Foreskin fibroblast (primary cell): ENCODE measurements at places on chromosomes 12 and 14.

DNA sequence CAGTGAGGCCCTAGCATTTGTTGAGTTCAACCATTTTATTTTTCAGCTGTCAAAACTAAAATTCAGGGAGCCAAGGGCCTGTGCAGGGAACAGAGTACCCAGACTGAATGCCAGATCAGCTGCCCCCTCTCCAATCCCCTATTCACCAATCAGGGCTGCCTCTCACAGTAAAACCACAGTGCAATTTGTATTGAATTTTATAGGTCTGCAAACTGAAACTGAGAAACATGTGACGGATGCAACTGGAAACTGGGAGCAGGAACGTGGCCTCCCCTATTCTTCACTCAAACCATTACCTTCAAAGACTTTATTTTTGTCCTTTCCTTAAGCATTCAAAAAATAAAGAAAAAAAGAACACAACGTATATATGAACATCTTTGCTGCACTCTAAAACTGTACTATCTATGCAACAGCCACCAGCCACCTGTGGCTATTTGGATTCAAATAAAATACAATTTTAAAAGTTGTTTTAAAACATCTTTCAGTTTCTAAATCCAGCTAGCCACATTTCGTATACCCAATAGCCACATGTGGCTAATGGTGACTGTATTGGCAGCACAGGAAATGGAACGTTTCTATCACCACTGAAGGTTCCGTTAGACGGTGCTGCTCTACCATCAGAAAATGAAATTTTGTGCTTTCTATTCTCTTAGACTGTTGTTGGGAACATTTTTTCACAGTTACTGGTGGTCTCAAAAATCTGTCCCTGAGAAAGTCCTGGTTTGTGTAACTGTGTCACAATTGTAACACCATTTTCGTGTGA lies 371.3 kb upstream of the FAR2 start:
- DNase-seq: no peak

GRCh38 chr14:51500776-51501175 lies 150.9 kb upstream of the FRMD6 start:
- no peak for DNase-seq

DNA sequence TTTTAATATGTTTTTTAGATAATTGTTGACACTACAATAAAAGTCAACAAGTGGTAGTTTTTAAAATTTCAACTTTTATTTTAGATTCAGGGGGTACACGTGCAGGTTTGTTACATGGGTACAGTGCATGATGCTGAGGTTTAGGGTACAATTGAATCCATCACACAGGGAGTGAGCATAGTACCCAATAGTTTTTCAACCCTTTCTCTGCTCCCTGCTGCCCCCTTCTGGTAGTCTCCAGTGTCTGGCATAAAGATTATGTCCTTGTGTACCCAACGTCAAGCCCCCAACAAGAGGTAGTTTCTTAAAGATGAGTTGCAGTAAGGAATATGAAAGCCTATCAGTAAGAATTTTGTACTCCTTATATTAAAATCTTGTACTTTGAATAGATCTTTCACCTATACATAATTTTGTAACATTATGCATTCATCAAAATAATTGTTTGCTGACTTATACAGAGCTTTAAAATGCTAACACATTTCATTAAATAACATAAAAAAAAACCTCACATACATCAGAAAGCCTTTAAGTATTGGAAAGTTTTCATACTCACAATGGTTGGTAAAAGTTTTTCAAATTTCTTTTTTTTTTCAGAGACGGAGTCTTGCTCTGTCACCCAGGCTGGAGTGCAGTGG lies 5.4 kb upstream of the RALGAPA1 start:
- no peak for DNase-seq

GRCh38 chr14:37587881-37588666 lies 7.0 kb downstream of the FOXA1 start:
- no peak for DNase-seq

DNA sequence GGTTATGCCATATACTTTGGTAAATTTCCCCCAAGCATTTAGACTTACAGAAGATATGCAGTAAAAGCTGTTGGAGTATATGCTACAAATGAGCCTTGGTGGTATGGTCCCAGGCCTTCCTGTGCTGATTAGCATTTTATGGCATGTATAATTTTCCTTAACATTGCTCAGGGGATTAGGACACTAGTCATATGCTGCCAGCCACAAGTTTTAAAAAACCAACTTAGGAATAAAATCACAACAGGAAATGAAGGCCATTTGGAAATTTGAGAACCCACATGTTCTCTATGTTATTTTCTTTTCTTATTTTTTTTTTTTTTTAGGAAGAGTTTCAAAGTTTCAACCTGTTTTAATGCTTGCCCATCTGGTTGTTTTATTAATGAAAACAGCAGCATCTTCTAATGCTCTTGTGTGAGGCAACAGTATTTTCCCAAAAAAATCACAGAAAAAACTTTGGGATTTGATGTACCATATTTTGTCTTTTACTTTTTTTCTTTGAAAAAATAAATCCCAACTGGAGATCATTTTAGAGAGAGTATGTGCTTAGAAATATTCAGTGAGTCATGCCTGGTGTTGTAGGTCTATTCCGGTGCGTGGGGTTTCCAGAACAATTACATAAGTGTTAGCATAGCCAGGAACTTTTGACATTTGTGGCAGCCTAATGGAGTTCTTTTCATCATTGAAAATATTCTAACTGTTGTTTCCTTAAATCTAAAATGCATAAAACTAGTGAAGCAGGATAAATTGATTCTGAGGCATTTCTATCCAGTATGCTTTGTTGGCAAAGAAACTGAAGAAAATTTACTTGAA lies 21.7 kb upstream of the DUSP6 start:
- DNase-seq: peak; percentile 80

GRCh38 chr14:82602794-82603193 lies 1069.1 kb upstream of the SEL1L start:
- no peak for DNase-seq
